ENCODE measurements at places on chromosomes 16 and 17. TPM values are rescaled to one million over a fixed set of nuclear protein-coding genes. Genes with fewer than 3 reads are reported as not detected.

GRCh38 chr16:48231727-48232492 lies 12.2 kb upstream of the LONP2 start:
- H3K36me3 ChIP-seq = no peaks in the 10 kb centered on the region
- H3K27me3 ChIP-seq = peaks cover 3% of the 10 kb centered on the region
- H3K4me1 ChIP-seq = peaks cover 24% of the 10 kb centered on the region
- H3K4me3 ChIP-seq = no peak overlapping the region

GRCh38 chr16:17368446-17368845 lies 102.3 kb downstream of the XYLT1 start:
- no peaks in the 10 kb centered on the region for H3K27me3 ChIP-seq
- H3K36me3 ChIP-seq = peaks cover 19% of the 10 kb centered on the region
- H3K4me1 ChIP-seq = peaks cover 87% of the 10 kb centered on the region
- peak overlapping the region; percentile 85 for H3K4me3 ChIP-seq

- no peak for DNase-seq
- no peak overlapping the region for H3K4me3 ChIP-seq
- H3K4me1 ChIP-seq = peaks cover 1% of the 10 kb centered on the region
- no peak overlapping the region for H3K27ac ChIP-seq
- H3K27me3 ChIP-seq = no peaks in the 10 kb centered on the region
Observed at GRCh38 chr17:67124450-67125148, 80.2 kb downstream of the CACNG1 start.

DNA sequence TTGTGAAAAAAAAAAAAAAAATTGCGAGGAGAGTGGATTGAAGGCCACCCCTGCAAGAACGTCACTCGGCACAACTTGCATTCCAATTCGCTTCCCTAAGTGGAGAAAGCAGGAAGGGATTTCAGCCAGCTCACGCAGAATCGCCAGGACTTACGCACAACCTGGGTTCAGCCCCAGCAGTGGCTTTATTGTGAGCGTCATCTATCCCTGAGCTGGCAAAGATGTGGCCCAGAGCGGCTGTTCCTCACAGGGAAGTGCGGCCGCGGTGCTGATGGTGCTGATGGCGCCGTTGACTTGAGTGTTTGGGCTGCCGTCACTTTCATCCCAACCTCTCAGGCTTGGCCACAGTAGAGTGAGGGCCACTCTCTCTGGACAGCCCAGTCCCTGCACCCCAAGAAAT lies 197.6 kb downstream of the NTN1 start:
- H3K36me3 ChIP-seq = no peaks in the 10 kb centered on the region
- H3K27ac ChIP-seq = no peak overlapping the region
- no peak overlapping the region for H3K4me3 ChIP-seq
- DNase-seq = no peak
- H3K4me1 ChIP-seq = no peaks in the 10 kb centered on the region

GRCh38 chr16:86343796-86344585 lies 166.3 kb upstream of the FOXF1 start:
- H3K36me3 ChIP-seq = no peaks in the 10 kb centered on the region
- no peak overlapping the region for H3K27ac ChIP-seq
- H3K4me3 ChIP-seq = no peak overlapping the region
- DNase-seq = no peak
- H3K27me3 ChIP-seq = peaks cover 24% of the 10 kb centered on the region
- H3K4me1 ChIP-seq = no peaks in the 10 kb centered on the region

- H3K27me3 ChIP-seq = peaks cover 15% of the 10 kb centered on the region
- no peak overlapping the region for H3K4me3 ChIP-seq
- no peak for DNase-seq
- peaks cover 6% of the 10 kb centered on the region for H3K4me1 ChIP-seq
Observed at GRCh38 chr17:27951872-27952271, 58.7 kb upstream of the LYRM9 start.

DNA sequence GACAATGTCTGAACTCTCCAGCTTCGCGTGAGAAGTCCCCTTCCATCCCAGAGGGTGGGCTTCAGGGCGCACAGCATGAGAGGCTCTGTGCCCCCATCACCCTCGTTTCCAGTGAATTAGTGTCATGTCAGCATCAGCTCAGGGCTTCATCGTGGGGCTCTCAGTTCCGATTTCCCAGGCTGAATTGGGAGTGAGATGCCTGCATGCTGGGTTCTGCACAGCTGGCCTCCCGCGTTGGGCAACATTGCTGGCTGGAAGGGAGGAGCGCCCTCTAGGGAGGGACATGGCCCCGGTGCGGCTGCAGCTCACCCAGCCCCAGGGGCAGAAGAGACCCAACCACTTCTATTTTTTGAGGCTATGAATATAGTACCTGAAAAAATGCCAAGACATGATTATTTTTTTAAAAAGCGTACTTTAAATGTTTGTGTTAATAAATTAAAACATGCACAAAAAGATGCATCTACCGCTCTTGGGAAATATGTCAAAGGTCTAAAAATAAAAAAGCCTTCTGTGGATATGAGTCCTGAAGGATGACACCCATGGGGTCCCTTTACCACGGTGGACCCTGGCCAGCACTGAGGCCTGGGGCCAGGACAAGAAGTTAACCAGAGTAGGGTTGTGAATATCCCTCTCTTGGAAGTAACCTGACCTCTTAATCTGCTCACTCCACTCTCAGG lies 10.5 kb upstream of the ITGAD start:
- H3K27ac ChIP-seq = no peak overlapping the region
- H3K4me1 ChIP-seq = peaks cover 35% of the 10 kb centered on the region
- no peak overlapping the region for H3K4me3 ChIP-seq

- H3K36me3 ChIP-seq = no peaks in the 10 kb centered on the region
- H3K27ac ChIP-seq = no peak overlapping the region
- H3K4me3 ChIP-seq = no peak overlapping the region
- no peaks in the 10 kb centered on the region for H3K4me1 ChIP-seq
Observed at GRCh38 chr17:33447090-33447489, 154.0 kb upstream of the ASIC2 start.

The TNS4 gene
- total RNA-seq = 5.8 TPM

DNA sequence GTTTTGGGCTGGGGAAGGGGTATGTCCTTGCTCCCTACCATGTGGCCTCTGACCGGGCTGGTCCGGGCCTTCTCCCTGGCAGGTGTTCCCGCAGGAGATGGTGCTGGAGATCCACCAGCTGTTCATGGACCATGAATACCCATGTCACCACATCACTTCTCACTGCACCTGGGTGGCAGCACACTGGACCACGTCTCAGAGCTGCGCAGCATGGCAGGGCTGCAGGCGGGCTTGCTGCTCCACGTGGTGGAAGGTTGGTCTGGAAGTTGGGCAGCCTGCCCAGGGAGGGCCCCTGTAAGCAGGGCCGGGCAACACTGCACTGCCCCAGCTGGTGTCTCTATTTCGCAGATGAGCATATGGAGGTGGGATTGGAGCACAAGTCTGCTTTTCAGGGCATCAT lies 169.5 kb upstream of the ZNF267 start:
- no peak overlapping the region for H3K27ac ChIP-seq
- DNase-seq = no peak
- H3K36me3 ChIP-seq = peaks cover 48% of the 10 kb centered on the region
- H3K4me3 ChIP-seq = no peak overlapping the region
- H3K27me3 ChIP-seq = no peaks in the 10 kb centered on the region

GRCh38 chr17:66542129-66542966 lies 239.9 kb downstream of the PRKCA start:
- H3K4me3 ChIP-seq = peak overlapping the region; percentile 40
- H3K27ac ChIP-seq = peak overlapping the region; percentile 76
- no peaks in the 10 kb centered on the region for H3K27me3 ChIP-seq

The SNAI3 gene
- 14.1 TPM for total RNA-seq

DNA sequence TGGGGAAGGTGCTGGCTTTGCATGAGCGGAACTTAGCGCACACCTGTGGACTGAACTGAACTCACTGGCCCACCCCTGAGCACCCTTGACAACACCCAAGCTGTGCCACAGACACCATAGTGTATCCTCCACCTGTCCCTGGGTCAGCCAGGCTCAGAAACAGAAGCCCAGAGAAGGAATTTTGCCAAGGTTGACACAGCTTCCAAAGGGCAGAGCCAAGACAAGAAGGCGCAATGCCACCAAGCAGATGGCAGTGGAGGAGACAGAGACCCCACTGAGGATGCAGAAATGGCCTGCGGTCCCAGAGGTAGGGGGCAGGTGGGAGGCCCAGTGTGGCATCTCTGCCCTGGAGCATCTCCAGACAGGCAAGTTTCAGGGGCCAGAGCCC lies 169.0 kb downstream of the ENGASE start:
- no peak for DNase-seq
- H3K4me3 ChIP-seq = no peak overlapping the region
- peaks cover 2% of the 10 kb centered on the region for H3K4me1 ChIP-seq
- peaks cover 2% of the 10 kb centered on the region for H3K27me3 ChIP-seq

- peaks cover 36% of the 10 kb centered on the region for H3K36me3 ChIP-seq
- DNase-seq = no peak
- H3K27ac ChIP-seq = peak overlapping the region; percentile 33
Observed at GRCh38 chr17:51251010-51251409, 8.8 kb downstream of the MBTD1 start.

The GSDMA gene
- not detected for total RNA-seq

- H3K27me3 ChIP-seq = peaks cover 10% of the 10 kb centered on the region
- H3K4me1 ChIP-seq = peaks cover 14% of the 10 kb centered on the region
- no peak for DNase-seq
- no peak overlapping the region for H3K4me3 ChIP-seq
- H3K27ac ChIP-seq = no peak overlapping the region
Observed at GRCh38 chr16:4202615-4203345, 39.1 kb downstream of the SRL start.

The SCPEP1 gene
- 21.0 TPM for total RNA-seq

The TLCD2 gene
- 0.28 TPM for total RNA-seq

The ACE gene
- total RNA-seq = 2.2 TPM

DNA sequence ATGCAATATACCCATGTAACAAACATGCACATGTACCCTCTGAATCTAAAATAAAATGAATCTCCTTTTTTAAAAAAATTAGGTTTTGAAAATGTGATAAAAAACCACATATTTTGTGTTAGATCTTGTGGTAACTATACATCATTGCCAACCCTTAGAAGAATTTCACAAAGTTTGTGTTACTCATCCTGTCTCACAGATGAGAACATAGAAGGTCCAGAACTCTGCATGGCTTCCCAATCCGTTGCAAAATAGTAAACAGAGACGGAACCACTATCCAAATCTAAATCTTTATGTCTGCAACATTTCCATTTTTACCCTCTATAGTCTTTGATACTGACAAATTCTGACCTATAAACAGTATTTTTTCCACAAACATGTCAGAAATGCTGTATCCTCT lies 759.9 kb downstream of the KCNJ2 start:
- no peaks in the 10 kb centered on the region for H3K4me1 ChIP-seq
- H3K36me3 ChIP-seq = no peaks in the 10 kb centered on the region
- no peak for DNase-seq
- no peak overlapping the region for H3K27ac ChIP-seq
- no peak overlapping the region for H3K4me3 ChIP-seq
- no peaks in the 10 kb centered on the region for H3K27me3 ChIP-seq

The PHOSPHO1 gene
- total RNA-seq = not detected

DNA sequence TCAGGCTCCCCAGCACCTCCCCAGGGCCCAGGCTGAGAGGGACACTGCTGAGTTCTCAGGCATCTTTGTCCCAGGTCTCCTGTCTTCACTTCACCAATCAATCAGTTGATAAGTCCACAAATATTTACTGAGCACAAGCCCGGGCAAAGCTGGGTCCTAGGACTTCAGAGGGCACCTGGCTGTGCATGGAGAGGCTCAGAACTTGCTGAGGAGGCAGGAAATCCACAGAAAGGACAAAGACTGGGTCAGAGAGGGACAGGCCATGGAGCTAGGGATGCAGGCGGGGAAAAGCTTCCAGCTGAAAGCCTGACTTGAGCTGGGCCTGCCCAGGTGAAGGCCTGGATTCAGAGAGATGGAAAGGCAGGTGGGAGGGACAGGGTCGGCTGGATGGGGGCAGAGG lies 33.2 kb upstream of the C1QL1 start:
- no peak overlapping the region for H3K27ac ChIP-seq
- no peak for DNase-seq
- H3K4me1 ChIP-seq = no peaks in the 10 kb centered on the region
- H3K4me3 ChIP-seq = no peak overlapping the region
- H3K27me3 ChIP-seq = peaks cover 33% of the 10 kb centered on the region

The TNFRSF13B gene
- total RNA-seq = not detected

GRCh38 chr17:64009571-64010402 lies 10.6 kb downstream of the ICAM2 start:
- H3K36me3 ChIP-seq = peaks cover 17% of the 10 kb centered on the region
- no peak for DNase-seq
- peaks cover 35% of the 10 kb centered on the region for H3K4me1 ChIP-seq

The IRX3 gene
- 0.47 TPM for total RNA-seq

The TTLL6 gene
- not detected for total RNA-seq

DNA sequence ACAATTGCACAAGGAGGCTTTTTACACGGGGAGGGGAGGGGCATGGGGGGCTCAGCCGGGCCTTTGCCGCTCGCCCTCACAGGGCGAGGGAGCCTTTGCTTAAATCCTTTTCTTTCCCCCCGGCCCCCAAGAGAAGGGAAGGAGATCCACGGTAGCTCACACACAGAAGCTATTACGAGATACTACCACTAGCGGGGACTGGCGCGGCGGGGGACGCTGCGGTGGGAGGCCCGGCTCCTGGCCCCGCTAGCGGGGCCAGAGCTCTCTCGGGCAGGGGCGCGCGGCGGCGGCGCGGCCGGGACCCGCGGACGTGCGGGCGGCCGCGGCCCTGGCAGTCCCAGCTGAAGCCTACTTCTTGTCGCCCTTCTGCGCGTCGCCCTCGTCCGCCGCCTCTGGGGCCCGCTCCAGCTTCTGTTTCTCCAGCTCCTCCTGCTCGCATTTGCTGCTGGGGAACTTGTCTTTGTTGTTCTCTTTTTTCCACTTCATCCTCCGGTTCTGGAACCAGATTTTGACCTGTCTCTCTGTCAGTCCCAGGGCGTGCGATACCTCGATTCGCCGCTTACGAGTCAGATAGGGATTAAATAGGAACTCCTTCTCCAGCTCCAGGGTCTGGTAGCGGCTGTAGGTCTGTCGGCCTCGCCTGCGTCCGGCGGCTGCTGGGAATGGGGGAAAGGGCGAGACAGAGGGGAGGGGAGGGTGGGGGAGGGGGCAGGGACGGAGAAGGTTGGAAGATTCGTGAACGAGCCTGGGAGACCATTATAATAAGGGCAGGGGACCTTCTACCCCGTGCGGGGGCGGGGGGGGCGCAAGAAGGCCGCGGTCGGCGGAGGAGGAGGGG lies 2.0 kb downstream of the HOXB8 start:
- peak overlapping the region; percentile 76 for H3K4me3 ChIP-seq
- H3K27me3 ChIP-seq = peaks cover 81% of the 10 kb centered on the region
- H3K27ac ChIP-seq = peak overlapping the region; percentile 72
- peaks cover 42% of the 10 kb centered on the region for H3K4me1 ChIP-seq

GRCh38 chr17:6706499-6706898 lies 6.7 kb downstream of the SLC13A5 start:
- peaks cover 39% of the 10 kb centered on the region for H3K27me3 ChIP-seq
- no peak overlapping the region for H3K4me3 ChIP-seq
- H3K36me3 ChIP-seq = no peaks in the 10 kb centered on the region
- H3K4me1 ChIP-seq = peaks cover 2% of the 10 kb centered on the region

The NMRAL1 gene
- total RNA-seq = 72.5 TPM

DNA sequence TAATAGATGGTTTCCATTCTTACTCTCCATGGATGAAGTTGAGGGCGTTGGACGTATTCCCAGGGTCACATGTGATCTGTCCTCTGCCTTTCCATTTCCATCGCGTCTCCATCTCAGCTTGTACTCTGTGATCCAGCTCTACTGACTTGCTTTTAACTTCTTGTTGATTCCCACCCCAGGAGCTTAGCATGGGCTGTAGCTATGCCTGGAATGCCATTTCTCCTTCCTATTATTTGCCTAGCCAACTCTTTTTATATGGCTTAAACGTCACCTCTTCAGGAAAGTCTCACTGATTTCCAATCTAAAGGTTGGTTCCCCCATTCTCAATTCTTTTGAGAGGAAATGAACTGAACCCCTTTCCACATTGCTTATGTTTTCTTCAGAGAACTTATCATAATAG lies 475.9 kb downstream of the XYLT1 start:
- peaks cover 16% of the 10 kb centered on the region for H3K4me1 ChIP-seq
- no peaks in the 10 kb centered on the region for H3K36me3 ChIP-seq
- H3K27me3 ChIP-seq = peaks cover 7% of the 10 kb centered on the region
- no peak overlapping the region for H3K27ac ChIP-seq
- no peak overlapping the region for H3K4me3 ChIP-seq
- DNase-seq = no peak

The ITGA3 gene
- 10.3 TPM for total RNA-seq

The CIITA gene
- 68.7 TPM for total RNA-seq

Data from activated CD8-positive, alpha-beta memory T cell treated with anti-CD3 and anti-CD28 coated beads, Interleukin-2, amount 10 ng/mL, durations not matched to agents 7 days and 5 days (primary cell).